ENCODE measurements at places on chromosomes 7 and 10.

- no peak overlapping the region for H3K4me3 ChIP-seq
- H3K36me3 ChIP-seq, result no peaks in the 10 kb centered on the region
- no peaks in the 10 kb centered on the region for H3K27me3 ChIP-seq
- H3K4me1 ChIP-seq, result no peaks in the 10 kb centered on the region
Measured at GRCh38 chr7:17415955-17416354, 117.5 kb downstream of the AHR start.

DNA sequence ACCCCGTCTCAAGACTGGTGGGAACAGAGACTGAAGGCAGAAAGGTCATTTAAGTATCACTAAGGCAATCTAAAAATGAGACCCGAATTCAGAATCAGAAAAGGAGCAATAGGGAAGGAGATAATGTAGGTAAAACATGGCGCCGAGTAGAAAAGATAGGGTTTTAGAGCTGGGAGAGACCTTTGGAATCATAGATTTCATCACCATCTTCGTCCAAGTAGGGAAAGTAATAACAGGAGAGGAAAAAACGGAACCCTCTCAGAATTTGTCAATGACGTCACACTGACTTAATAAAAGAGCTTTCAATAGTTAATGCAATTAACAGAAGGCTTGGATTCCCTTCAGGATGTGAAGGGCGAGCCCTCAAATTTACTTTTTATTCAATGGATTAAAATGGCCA lies 1.0 kb upstream of the UBN2 start:
- peak overlapping the region; percentile 92 for H3K4me3 ChIP-seq
- no peaks in the 10 kb centered on the region for H3K27me3 ChIP-seq
- H3K27ac ChIP-seq, result peak overlapping the region; percentile 84
- H3K4me1 ChIP-seq, result peaks cover 22% of the 10 kb centered on the region

GRCh38 chr7:16004702-16005101 lies 318.2 kb upstream of the MEOX2 start:
- no peak overlapping the region for H3K4me3 ChIP-seq
- H3K4me1 ChIP-seq, result no peaks in the 10 kb centered on the region
- H3K27me3 ChIP-seq, result no peaks in the 10 kb centered on the region
- no peaks in the 10 kb centered on the region for H3K36me3 ChIP-seq

DNA sequence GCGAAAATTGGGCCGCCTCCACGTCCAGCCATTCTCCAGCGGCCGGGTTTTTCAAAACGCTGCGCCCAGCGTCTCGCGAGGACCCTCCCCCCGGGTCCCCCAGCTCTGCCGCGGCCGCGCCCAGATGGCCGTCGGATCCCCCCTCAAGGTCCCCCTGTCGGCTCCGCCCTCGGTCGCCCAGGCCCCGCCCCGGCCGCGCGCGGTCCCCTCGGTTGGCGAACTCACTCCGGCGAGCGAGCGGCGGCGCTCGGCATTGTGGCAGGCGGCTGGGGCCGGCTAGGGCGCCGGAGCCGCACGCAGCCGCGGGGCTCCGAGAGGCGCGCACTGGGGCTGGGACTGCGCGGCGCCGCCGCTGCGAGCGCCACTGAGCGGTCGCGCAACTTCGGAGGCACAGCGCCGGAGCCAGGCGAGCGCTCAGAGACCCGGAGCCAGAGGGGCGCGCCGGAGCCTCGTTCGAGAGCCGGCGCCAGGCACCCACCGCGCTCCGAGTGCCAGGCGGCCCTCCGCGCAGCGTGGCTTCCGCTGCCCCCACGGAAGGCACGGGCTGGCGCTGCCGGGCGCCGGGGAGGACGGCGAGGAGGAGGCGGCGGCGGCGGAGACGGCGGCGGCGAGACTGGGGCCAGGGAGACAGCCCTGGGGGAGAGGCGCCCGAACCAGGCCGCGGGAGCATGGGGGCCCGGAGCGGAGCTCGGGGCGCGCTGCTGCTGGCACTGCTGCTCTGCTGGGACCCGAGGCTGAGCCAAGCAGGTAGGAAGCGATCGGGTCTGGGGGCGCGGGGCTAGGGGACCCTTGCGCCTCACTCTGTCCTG lies at the start of gene UNC5B:
Gene UNC5B, plus strand, starts transcription at position 253 of the 809 bp plus-strand sequence. Its CDS starts 416 bp downstream, at position 669.
- H3K4me1 ChIP-seq, result peaks cover 53% of the 10 kb centered on the region
- DNase-seq, result peak; percentile 91
- no peak within 1 kb of the TSS for H3K27ac ChIP-seq
- no peaks in the 10 kb centered on the region for H3K36me3 ChIP-seq
- H3K4me3 ChIP-seq, result peak within 1 kb of the TSS; percentile 96

All from GM23338 (cell line).